Lower leg skin (tissue), 4 donors: ENCODE measurements at places on chromosomes 16 and 17.

DNA sequence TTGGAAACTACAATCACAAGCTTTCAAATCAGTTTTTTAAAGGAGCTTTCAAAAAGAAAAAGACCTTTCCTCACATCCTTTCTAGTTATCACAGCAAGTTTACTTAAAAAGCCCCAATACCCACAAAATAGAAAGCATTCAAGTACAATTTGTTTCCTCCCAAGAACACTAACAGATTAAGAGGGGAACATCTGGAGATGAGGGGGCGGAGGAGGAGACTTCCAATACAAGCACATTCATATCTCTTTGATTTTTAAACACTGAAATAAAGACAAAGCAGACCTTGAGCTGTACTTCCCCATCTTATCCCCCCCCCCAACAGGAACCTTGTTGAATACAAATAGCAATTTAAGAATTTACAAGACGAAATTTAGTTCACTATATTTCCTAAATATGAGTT is 2.0 kb downstream of the YWHAE start:
- DNase-seq, result no peak

DNA sequence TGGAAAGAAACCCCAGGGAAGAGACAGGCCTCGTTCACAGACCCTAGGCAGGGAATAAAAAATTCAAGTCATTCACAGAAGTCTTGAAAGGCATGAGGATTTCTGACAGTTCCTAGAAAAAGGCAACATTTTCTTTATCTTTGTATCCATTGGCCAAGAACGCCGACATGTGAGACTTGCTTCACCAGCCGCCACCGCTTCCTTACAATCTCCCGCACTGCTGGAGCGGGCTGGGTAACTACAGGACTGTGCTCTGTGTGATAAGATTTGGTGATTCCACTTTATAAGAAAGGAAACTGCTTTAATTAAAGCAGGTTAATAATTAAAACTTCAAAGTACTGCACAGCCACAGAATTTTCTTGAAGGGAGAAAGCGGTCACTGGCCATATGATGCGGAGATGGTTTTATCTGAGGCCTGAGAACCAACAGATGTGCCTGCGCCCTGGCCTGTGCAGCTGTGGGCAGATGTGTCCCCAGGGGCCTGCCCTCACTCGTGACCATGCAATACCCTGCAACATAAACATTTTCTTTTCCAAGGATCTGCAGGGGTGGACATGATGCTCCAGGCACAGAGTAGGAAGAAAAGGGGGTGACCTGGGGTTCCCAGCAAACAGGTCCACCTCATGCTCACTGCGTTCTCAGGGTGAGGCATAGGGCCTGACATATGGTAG is 13.0 kb upstream of the LGALS3BP start:
- DNase-seq, result no peak

GRCh38 chr17:81416612-81417011 is 21.4 kb downstream of the BAHCC1 start:
- DNase-seq, result no peak

- DNase-seq, result no peak
Measured at GRCh38 chr17:4144422-4144747, 1.4 kb downstream of the CYB5D2 start.

- DNase-seq, result peak; percentile 91
Measured at GRCh38 chr17:29565643-29566472, 979 bp downstream of the ABHD15 start.

- no peak for DNase-seq
Measured at GRCh38 chr16:25546791-25547190, 145.0 kb upstream of the HS3ST4 start.

DNA sequence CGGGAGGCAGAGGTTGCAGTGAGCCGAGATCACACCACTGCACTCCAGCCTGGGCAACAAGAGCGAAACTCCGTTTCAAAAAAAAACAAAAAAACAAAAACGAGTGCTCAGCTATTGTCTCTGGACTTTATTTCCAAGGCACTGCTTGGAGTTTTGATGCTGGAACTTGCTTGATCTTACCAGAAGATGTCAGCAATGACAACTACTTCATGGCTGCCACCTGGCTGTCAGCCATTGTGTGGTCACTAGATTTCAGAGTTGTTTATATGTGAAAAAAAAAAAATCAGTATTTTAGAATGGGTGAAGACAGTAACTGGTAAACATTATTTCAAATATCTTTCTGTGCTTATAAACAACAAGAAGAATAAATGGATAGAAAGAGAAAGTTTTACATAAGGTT is 26.3 kb upstream of the OR4D1 start:
- no peak for DNase-seq

- no peak for DNase-seq
Measured at GRCh38 chr17:73773702-73774101, 129.5 kb upstream of the SDK2 start.

DNA sequence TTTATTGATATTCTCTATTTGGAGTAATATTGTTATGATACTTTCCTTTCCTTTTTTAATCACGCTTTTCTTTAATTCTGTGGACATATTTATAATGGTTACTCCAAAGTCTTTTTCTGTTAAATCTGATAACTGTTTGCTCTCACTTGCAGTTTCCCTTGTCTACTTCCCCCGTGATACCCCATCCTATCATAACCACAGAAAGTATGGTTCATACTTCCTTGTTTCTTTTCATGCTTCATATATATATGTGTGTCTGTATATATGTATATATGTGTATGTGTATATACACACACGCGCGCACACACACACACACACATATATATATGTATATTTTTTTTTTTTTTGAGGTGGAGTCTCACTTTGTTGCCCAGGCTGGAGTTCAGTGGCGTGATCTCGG is 23.5 kb downstream of the SPECC1 start:
- DNase-seq, result no peak

DNA sequence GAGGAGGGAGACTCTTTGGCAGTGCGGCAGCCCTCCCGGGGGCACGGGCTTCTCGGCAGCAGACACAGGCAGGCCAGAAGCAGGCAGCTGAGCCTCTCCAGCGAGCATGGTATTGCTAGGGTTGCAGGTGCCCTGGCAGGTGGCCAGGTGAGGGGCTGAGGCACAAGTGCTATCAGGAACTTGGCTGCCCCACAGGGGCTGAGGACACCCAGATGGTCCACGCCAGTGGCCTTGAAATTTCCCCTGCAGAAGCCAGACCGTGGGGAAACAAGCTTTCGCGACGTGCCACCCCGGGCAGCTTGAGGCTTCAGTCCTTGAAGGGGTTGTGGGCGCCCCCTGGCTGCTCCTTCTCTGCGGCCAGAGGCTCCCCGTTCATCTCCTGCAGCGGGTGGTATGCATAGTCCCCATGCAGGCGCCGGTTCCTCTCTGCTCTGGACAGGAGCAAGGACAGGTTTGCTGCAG is 8.5 kb downstream of the NAGPA start:
- no peak for DNase-seq

GRCh38 chr17:66441101-66441661 is 138.8 kb downstream of the PRKCA start:
- DNase-seq, result no peak

GRCh38 chr17:28950017-28950751 is 1.1 kb downstream of the PHF12 start:
- peak; percentile 51 for DNase-seq

GRCh38 chr17:30391534-30391933 is 12.8 kb downstream of the CPD start:
- no peak for DNase-seq

- DNase-seq, result no peak
Measured at GRCh38 chr17:77634710-77635109, 323.8 kb upstream of the TNRC6C start.

- no peak for DNase-seq
Measured at GRCh38 chr16:68948230-68948910, 105.0 kb downstream of the TANGO6 start.

DNA sequence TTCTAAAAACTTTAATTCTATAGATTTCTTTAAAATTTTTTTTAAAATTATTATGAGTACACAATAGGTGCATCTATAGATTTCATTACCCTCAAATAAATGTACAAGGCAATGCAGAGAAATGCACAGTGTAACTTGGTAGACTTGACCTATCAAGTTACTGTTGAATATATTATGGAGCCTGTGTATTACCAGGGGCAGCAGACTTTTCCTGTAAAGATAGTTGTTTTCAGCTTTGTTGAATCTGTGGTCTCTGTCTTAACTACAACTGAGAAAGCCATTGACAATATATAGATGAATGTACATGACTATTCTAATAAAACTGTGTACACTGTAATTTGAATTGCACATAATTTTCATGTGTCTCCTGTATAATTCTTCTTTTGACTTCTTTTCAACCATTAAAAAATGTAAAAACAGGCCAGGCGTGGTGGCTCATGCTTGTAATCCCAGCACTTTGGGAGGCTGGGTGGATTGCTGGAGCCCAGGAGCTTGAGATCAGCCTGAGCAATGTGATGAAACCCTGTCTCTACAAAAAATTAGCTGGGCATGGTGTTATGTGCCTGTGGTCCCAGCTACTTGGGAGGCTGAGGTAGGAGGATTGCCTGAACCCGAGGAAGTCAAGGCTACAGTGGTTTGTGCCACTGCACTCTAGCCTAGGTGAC is 39.4 kb downstream of the TENT4B start:
- DNase-seq, result no peak

- DNase-seq, result no peak
Measured at GRCh38 chr17:80969030-80969673, 22.5 kb upstream of the CHMP6 start.

DNA sequence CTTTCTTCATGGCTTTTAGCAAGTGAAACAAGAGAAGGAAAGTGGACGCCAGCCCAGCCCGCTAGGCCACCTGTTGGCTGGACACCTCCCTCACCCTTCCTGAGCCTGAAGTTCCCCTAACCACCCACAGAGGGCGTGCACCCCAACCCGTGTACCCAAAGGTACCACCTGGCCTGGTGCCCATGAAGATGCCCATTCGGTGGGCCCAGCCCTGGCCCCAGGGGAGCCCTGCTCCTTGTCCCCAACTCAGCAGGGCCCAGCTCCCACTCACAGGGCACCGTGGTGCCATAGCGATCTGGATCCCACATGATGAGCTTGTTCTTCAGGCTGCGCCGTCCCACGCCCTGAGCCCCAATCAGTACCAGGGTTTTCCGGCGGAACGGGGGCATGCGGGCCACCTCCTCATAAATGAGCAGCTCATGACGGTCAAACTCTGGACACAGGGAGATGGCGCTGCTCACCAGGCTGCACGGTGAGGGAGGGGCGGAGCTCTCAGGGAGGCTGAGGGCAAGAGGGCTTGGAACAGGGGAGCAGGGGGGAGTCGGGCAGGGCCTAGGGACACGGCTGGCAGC is 26.8 kb downstream of the MPP2 start:
- DNase-seq, result no peak

- no peak for DNase-seq
Measured at GRCh38 chr16:74625500-74626350, 18.8 kb upstream of the GLG1 start.

DNA sequence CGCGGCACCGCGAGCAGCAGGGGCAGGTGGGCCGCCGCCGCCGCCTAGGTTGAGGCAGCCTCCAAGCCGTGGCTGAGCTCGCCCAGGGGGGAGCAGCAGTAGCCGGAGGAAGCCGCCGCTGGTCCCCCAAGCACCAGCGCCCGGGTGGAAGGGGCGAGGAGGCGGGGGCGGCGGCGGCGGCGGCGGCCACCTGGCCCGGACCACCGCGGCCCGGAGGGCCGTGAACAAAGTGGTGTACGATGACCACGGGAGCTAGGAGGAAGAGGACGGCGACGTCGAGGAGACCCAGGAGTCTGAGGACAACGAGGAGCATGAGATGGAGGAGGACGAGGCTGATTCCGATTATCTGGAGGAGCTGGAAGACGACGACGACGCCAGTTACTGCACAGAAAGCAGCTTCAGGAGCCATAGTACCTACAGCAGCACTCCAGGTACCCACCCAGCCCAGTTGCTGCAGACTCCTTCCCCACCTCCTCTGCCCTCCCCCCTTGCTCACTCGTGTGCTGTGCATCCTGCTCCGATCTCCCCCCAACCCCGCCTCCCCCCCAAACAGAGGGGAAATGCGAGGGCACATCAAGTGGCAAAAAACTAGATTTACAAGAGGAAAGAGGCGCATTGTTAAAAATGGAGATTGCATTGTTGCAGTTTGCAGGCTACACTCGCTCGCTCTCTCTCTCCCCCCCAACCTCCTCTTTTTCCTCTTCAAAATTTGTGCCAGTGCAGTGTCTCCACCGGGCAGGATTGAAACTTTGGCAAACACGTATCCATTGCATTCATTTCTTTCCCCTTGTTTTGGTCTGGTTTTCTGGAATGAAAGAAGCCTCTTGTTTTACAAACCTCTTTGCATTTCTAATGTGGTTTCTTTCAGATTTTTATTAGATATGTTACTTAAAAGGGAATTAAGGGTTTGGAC is 41.8 kb upstream of the AMZ2 start:
- no peak for DNase-seq

DNA sequence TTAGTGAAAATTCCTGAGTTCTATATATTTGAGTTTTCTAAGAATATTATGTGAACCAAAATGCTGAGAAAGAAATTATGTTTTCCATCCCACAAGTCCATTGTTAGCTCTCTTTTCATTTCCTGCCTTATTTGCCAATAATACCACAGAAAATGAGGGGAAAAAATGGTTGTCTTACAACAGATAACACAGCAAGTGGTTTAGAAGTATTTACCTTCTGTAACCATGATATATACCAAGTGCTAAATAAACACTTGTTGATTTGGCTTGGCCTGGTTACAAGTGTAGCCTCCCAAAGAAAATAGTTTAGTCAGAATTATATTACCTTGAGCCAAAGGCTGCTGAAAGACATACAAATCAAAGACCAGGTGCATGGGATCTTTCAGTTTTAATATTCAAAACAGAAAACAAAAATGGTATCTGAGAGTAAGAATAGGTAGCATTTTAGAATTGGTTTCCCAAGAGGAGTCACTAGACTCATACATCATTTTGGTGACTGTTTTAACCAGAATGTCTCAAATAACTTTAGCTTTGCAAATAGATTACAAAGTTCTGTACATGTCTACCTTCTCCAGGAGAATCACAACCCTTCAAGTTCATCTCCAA is 439.8 kb upstream of the DYNLRB2 start:
- no peak for DNase-seq
